ENCODE measurements at places on chromosomes 5 and 9.
A peak's percentile ranks its signal among the peaks of the same experiment; 100 is the strongest.

GRCh38 chr5:157339409-157339808 is 73.5 kb downstream of the CYFIP2 start:
- no peak for DNase-seq

DNA sequence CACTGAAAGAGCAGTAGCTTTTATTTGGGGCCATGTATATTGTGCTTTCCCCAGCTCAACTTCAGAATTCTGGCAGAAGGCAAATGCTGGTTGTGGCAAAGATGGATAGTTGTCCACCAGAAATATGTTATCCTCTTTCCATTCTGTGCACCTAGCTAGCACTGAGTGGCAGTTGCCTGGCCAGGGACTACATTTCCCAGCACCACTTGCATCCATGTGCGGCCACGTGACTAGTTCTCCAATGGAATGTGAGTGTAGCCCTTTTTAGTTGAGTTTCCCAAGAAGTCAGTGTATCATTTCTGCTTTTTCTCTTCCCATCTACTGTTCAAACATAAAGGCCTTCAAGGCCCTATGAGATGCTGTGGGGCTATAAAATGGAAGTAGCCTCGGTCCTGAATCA is 354.0 kb upstream of the CLINT1 start:
- no peak for DNase-seq

DNA sequence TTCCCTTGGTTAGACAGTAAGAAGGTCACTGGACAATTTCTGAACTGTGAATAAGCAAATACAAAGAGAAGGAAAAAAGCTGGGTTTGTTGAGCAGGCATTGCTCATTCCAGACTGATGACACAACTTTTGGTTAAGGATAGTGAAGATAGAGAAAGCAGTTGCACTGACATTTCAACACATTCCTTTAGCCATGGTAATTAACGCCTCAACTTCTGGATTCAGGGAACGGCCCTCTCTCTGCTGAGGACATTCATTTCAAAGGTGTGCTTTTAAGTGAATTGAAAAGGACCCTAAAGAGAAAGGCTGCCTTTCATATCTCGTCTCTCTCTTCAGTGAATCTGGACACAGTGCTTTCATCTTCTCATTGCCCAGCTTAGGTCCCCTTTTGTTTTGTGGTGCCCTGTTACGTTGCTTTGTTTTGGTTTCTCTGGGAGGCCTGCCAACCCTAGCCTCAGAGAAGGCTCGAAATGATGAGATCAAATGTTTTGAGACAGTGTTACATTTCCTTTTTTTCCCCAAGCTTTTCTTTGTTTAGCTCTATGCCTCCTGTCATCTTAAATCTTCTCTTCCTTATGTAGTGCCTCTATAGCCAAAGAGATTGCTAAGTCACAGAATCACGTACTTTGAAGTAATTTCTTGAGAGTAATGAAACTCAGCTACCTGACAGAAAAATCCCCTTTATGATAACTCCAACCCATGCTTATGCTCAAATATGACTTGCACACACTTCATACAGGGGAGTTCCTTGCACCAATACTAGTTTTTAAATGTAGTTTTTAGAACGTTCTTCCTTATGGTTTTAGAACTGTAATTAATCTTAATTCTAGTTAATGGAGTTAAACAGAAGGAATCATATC is 94.4 kb upstream of the IFNE start:
- DNase-seq = peak; percentile 43

GRCh38 chr5:127958421-127959011 is 125.0 kb upstream of the SLC12A2 start:
- DNase-seq = no peak

DNA sequence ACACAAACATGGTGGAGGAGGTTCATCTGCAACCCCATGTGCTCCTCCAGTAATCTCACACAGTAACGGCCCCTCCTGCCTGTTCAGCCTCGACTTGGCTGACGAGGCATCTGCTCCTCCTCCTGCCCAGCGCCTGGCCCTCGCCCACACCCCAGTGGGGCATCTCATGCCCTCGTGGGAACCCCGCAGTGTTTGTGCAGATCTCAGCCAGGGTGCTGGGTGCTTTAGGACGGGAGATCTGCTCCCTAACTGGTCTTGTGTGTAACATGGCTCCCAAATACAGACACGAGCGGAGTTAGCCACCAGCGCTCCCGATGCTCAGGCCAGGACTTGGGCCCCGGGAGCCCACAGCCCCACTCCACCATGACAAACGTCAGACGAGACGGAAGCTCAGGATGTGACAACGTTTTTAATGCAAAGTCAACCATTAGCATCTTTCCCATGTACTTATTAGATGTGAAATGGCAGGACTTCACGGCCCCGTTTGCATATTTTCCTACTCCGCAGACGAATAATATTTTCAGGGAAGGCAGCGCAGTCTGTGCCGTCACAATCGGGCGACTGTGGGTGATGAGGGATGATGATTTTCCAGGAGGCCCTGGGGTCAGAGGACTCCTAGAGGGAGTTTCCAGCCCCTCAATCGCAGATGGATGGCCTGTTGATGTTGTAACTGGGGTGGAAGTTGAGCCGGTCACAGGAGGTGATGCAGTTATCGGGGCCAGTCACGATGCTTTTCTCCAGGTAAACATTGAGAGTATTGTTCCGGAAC is 5.5 kb upstream of the MRPS2 start:
- DNase-seq = no peak

All from stimulated activated naive CD8-positive, alpha-beta T cell treated with anti-CD3 and anti-CD28 coated beads, Interleukin-15, amount 100 ng/mL, for 72 hours (primary cell).